ENCODE measurements at places on chromosomes 1 and 21. TPM values are rescaled to one million over a fixed set of nuclear protein-coding genes. Genes with fewer than 3 reads are reported as not detected.
A peak's percentile ranks its signal among the peaks of the same experiment; 100 is the strongest.

Gene TMCC2
- 15.7 TPM for polyA plus RNA-seq

Gene TRNP1
- polyA plus RNA-seq, result 64.6 TPM

Gene SLC45A1
- polyA plus RNA-seq, result 2.5 TPM

Gene CFAP107
- not detected for polyA plus RNA-seq

DNA sequence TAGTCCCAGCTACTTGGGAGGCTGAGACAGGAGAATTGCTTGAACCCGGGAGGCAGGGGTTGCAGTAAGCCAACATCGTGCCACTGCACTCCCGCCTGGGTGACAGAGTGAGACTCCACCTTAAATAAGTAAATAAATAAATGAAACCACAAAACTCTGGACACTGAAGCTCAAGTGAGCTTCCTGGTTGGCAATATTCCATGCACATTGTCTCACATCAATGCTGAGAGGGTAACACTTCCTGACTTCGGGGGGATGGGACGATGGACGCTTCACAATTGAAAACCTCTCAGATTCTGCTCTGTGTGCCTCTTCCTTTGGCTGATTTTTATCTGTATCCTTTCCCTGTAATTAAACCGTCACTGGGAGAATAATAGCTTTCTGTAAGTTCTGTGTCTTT is 70.0 kb upstream of the ZNF644 start:
- no peak for DNase-seq

- DNase-seq, result peak; percentile 63
Measured at GRCh38 chr1:232634096-232634495, 4.2 kb upstream of the SIPA1L2 start.

DNA sequence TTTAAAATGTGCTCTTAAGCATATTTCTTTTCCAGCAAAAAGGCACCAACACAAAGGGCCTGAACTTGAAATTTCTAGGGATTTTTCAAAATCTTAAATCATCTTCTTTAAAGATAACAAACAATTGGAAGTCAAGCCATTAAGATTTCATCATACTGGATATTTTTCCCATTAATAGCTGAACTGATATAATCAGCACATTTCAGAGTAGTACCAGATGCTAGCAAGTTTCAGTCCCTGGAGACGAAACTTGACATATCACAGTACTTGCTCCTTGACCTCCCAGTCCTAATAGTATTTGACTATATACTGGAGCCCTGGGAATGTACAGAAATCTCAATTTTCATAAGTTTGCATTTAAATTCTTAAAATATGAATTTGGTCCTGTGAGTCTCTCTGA is 10.2 kb upstream of the CDC7 start:
- no peak for DNase-seq

GRCh38 chr1:228152918-228153258 is 3.2 kb downstream of the GJC2 start:
- no peak for DNase-seq

DNA sequence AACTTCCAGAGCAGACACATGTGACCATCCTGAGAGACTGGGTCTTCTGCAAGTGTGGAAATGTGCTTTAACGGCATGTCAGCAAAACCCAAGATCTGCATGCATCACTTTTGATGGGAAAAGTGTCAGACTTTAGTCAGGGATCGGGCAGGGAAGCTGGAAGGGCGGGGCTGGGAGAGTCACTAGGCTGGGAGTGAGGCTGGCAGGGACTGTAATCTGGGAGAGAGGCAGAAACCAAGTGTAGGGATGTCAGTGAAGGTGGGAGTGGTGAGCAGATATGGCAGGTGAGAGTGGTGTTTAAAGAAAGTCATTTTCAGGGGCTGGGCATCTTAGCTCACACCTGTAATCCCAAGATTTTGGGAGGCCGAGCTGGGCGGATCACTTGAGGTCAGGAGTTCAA is 11.3 kb downstream of the CDA start:
- no peak for DNase-seq

DNA sequence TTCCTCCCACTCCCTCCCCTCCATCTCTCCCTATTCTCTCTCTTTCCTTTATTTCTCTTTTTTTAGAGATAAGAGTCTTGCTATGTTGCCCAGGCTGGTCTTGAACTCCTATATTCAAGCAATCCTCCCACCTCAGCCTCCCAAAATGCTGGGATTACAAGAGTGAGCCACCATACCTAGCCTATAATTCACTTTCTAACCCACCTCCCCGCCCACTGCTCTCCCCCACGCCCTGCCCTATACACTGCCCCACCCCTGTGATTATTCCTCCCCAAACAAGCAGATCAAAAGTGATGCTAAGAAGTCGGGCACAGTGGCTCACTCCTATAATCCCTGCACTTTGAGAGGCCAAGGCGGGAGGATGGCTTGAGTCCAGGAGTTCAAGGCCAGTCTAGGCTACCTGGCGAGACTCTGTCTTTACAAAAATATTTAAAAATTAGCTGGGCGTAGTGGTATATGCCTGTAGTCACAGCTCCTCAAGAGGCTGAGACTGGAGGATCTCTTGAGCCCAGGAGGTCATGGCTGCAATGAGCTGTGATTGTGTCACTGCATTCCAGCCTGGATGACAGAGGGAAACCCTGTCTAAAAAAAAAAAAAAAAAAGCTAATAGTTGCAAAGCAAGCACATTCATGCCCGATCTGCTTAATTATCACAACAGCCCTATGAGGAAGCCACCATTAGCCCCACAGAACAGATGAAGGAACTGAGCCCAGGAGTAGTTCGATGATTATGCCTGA is 12.8 kb upstream of the E2F2 start:
- DNase-seq, result no peak

Measured in right cardiac atrium (tissue), 5 donors.